ENCODE measurements at places on chromosomes 3 and 15.

GRCh38 chr3:105907777-105908176 lies 39.0 kb upstream of the CBLB start:
- no peak for DNase-seq

GRCh38 chr3:160935413-160936095 lies 169.6 kb downstream of the B3GALNT1 start:
- no peak for DNase-seq

GRCh38 chr3:177836671-177837070 lies 639.4 kb upstream of the TBL1XR1 start:
- no peak for DNase-seq

DNA sequence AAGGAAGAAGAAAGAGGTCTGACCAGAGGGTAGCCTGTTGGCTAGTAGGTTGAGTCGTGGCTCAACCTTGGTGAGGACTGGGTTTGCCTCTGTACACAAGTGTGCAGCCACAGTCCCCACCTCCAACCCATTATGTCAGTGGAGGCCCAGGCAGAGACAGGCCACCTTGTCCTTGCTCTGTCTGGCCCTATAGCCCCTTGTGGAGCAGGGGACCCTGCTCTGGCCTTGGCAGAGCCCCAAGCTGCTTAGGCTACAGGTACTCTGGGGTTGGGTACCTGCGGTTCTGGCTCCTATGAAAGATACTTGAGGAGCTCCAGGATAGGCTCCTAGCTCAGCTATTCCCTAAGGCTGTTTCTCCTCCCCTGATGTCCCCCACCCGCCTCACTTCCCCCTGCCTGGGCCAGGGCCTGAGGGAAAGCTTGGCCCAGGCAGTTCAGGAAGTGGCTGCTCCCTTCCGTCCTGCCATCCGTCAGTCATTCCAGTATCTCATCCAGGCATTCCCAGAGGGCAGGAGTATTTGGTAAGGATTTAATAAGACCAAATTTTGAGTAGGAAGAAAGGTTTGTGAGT lies 44.0 kb downstream of the FGD5 start:
- DNase-seq: no peak

- DNase-seq: peak; percentile 80
Observed at GRCh38 chr15:52679232-52680040, at the start of gene ATOSA. ATOSA (minus strand) TSS chr15:52679388; CDS start chr15:52678021, 1,367 bp downstream.

- DNase-seq: no peak
Observed at GRCh38 chr3:133364704-133365103, 35.2 kb upstream of the BFSP2 start.

DNA sequence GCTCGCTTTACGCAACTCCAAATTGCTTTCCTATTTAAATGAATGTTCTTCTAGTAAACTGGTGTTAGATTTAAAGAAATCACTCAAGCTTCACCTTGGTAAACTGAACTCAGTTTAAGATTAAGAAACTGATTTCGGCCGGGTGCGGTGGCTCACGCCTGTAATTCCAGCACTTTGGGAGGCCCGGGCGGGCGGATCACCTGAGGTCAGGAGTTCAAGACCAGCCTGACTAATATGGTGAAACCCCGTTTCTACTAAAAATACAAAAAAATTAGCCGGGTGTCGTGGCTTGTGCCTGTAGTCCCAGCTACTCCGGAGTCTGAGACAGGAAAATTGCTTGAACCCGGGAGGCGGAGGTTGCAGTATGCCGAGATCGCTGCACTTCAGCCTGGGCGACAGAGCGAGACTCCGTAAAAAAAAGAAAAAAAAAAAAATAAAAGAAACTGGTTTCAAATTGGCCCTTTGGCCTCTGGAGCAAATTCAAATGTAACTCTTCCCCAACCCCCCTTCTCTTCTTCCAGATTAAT lies 1.7 kb downstream of the SKIL start:
- DNase-seq: no peak

All from stimulated activated CD4-positive, alpha-beta T cell treated with anti-CD3 and anti-CD28 coated beads, Interleukin-15, amount 100 ng/mL, for 1 hour (primary cell).